ENCODE measurements at places on chromosomes 11 and 22.

DNA sequence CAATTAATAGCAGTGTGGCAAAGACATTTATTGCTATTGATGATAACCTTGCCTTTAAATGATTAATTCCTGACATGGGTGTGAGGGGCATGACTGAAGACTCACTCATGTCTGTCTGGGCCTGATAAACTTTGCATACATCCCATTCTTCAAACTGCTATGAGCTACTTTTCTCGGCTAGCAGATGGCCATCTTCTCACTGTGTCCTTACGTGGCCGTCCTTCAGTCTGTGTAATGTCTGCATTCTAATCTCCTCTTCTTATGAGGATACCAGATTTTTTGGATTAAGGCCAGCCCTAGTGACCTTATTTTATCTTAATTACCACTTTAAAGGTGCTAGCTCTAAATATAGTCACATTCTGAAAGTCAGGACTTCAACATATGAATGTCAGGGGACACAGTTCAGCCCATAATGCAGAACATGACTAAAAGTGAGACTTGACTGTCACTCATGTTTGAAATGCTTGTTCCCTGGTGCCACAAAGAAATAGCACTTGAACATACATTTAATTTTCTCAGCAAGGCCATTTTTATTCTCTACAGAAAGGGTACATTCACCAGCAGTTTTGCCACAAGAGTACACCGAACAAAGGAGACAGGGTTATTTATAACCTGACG is 32.3 kb downstream of the OR10A6 start:
- no peak for DNase-seq

- DNase-seq = no peak
Observed at GRCh38 chr11:66851698-66852465, 5.0 kb upstream of the LRFN4 start.

- peak; percentile 56 for DNase-seq
Observed at GRCh38 chr11:33907421-33907820, 15.5 kb upstream of the LMO2 start.

DNA sequence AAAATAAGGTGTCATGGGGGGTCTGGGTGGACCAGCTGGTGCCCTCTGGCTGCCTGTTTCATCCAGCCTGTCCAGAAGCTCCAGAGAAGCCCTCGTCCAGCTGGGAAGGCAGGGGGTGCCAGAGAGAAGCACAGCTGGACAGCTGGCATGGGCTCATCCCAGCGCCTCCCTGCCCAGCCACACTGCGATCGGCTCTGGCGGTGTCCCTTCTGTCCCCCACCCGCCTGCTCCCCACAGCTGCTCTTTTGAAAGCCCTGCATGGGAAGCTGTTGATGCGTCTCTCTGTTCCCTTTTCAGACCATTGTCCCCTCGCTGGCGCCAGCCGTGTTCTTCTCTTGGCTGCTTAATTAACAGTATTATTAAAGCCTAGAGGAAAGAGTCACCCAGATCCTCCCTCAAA is 86.5 kb downstream of the MN1 start:
- no peak for DNase-seq

DNA sequence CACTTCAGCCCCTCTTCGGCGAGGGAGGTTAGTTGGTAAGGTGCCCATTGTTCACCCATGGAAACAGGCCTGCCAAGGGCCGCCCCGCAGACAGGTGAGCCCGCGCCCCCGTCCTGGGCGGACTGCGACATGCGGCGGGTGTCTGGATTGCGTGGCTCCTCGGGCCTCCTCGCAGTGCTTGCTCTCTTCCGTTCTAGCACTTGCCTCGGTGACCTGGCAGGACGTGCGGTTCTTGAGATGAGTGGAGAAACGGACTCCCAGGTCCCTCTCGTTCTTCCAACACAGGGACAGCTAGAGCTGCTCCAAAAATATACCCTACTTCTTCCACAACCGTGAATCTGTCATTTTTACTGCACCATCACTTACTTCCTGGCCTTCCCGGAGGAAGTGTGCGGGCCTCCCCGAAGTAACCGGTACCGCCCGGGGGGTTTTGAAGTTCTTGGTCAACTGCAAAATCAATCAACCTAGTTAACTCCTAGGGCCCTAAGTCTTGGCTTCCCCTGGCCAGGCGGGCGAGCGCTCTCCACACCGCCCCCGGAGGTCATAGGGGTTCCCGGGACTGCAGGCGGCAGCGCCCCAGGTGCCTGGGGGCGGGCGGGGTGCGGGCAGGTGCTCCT is 745 bp upstream of the ZBTB44 start:
- DNase-seq = no peak

GRCh38 chr11:67195971-67196456 is 70.3 kb upstream of the GRK2 start:
- no peak for DNase-seq

DNA sequence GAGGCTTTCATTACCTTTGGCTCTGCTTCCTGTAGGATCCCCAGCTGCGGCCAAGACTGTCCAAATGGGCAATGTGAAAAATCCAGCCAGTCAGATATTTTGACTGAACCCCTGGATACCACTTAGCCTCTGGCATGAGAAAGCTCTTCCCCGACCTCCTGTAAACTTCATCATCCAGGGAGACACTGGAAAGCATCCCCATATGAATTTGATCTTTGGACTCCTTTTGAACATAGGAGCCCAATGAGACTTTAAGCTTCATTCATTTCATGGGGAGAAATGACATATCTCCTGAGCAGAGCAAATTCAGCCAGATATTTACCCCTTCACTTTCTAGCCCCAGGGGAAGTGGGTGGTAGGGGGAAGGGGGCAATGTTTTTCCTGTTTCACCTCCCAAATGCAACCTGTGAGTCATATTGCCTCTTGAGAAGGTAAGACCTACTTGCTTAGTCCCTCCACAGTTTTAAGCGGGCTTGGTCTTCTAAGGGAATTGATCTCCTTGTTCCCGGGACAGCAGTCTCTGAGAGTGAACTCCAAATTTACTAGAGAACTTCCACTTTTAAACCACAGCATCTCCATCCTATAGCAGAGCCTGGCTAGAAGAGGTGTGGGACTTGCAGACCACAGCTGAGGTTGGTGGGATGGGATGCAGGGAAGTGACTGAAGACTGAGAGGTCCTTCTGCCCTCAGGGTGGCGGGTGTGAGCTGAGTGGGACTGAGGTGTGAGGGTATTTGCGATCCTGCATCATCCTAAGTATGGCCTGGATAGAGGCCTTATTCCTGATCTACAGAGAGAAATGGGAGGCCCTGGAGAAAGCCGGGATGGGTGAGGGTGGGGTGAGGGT is 20.3 kb upstream of the POU2AF1 start:
- no peak for DNase-seq

- no peak for DNase-seq
Observed at GRCh38 chr11:13889552-13890249, 72.8 kb upstream of the SPON1 start.

GRCh38 chr11:35352077-35352888 is 67.1 kb downstream of the SLC1A2 start:
- DNase-seq = no peak

- DNase-seq = no peak
Observed at GRCh38 chr11:74004046-74004695, 4.7 kb downstream of the UCP3 start.

DNA sequence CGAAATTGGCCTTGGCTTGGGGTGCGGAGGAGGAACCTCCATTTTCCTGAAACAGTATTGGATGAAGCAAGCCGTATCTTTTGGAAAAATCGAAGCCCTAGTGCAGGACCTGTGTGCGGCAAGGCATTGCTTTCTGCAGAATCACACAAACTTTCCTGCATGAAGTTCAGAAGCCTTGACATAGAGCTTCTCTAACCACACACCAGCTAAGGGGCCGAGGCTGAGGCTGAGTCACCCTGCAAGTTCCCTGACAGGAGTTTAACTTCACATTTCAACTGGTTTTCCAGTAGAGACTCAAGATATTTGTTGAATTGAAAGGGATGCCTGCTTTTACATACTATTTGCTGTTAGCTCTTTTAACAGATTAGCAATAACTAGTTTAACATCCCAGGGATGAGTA is 67.8 kb downstream of the TCF20 start:
- DNase-seq = peak; percentile 21

Measured in bone marrow (tissue), 2 donors.